ENCODE measurements at places on chromosomes 3 and 15. TPM values are rescaled to one million over a fixed set of nuclear protein-coding genes. Genes with fewer than 3 reads are reported as not detected.

Gene PARP15
- total RNA-seq = 0.19 TPM

Gene IRAK2
- total RNA-seq = 6.1 TPM

Gene MRAS
- 2.7 TPM for total RNA-seq

Gene TRPM1
- 0.07 TPM for total RNA-seq

Gene MAGI1
- 4.3 TPM for total RNA-seq

Gene CEP70
- 10.6 TPM for total RNA-seq

Data from airway epithelial cell (primary cell).